ENCODE measurements at places on chromosomes 7 and 10. TPM values are rescaled to one million over a fixed set of nuclear protein-coding genes. Genes with fewer than 3 reads are reported as not detected.

The MRLN gene
- 16.0 TPM for total RNA-seq

The DPP6 gene
- not detected for total RNA-seq

The OR6V1 gene
- not detected for total RNA-seq

The IFIT2 gene
- 0.28 TPM for total RNA-seq

The GIMAP7 gene
- not detected for total RNA-seq

The NKX1-2 gene
- total RNA-seq: 0.56 TPM

The METTL27 gene
- 0.55 TPM for total RNA-seq

The PLEKHS1 gene
- total RNA-seq: 6.1 TPM

The SEMA3C gene
- total RNA-seq: 37.0 TPM

The SSC4D gene
- 1.8 TPM for total RNA-seq

The PRKAR1B gene
- 6.9 TPM for total RNA-seq

The MPP7 gene
- total RNA-seq: 5.9 TPM

The PRSS37 gene
- not detected for total RNA-seq

DNA sequence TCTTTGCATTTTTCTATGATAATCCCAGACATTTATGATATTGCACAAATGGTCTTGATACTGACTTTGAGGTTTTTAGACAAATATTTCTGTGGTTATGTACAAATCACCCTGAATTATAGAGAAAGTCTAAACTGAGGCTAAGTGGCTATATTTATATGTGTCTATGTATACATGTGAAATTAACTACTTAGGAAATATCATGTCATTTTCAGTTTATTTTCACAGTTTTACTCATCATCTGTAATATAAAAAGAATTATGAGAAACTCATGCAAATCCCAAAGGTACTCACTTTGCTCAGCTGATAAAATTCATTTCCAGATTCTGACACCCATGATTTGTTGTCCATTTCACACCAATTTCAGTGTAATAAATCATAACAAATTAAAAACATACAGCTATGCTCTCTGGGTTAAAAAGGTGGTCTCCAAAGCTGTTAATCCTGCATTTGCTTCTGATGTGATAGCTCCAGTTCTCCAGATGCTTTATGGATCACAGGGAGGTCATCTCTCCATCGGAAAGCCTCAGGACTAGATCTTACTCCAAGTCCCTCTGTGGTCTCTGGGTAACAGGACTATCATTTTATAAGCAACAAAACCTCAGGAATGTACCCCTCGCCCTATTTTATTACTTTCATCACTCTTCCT, 673.9 kb downstream of the PARD3 start:
- H3K27ac ChIP-seq: no peak overlapping the region
- H3K27me3 ChIP-seq: no peaks in the 10 kb centered on the region
- DNase-seq: no peak
- H3K36me3 ChIP-seq: no peaks in the 10 kb centered on the region
- no peak overlapping the region for H3K4me3 ChIP-seq

GRCh38 chr7:44280993-44281721, 44.2 kb downstream of the CAMK2B start:
- no peaks in the 10 kb centered on the region for H3K4me1 ChIP-seq
- H3K36me3 ChIP-seq: no peaks in the 10 kb centered on the region
- H3K27ac ChIP-seq: no peak overlapping the region
- DNase-seq: peak; percentile 3
- peaks cover 53% of the 10 kb centered on the region for H3K27me3 ChIP-seq

GRCh38 chr10:30728766-30729165, 99.2 kb upstream of the LYZL2 start:
- H3K4me1 ChIP-seq: peaks cover 10% of the 10 kb centered on the region
- no peak overlapping the region for H3K4me3 ChIP-seq
- no peaks in the 10 kb centered on the region for H3K36me3 ChIP-seq

DNA sequence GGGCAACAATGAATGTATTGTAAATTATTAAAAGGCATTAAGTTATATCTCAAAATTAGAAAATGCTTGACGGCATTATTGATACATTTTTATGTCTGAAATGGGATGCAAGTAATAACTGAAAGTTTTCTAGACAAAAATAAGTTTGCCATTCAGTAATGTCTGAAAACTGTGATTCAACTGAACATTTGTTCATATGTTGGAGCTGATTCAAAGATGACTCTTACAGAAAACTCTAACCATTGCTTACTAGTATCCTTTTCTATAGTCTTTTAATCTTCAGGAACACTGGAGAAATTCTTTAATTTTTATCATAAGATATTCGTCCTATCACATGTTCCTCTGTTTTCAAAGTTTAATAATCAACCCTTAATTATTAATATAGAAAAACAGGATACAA, 71.1 kb upstream of the TFEC start:
- H3K4me1 ChIP-seq: peaks cover 8% of the 10 kb centered on the region
- no peak overlapping the region for H3K27ac ChIP-seq
- no peak for DNase-seq
- no peak overlapping the region for H3K4me3 ChIP-seq

GRCh38 chr7:50473531-50473930, 23.4 kb upstream of the FIGNL1 start:
- H3K4me3 ChIP-seq: no peak overlapping the region
- H3K27ac ChIP-seq: no peak overlapping the region
- H3K36me3 ChIP-seq: no peaks in the 10 kb centered on the region
- no peak for DNase-seq
- peaks cover 1% of the 10 kb centered on the region for H3K27me3 ChIP-seq
- no peaks in the 10 kb centered on the region for H3K4me1 ChIP-seq

DNA sequence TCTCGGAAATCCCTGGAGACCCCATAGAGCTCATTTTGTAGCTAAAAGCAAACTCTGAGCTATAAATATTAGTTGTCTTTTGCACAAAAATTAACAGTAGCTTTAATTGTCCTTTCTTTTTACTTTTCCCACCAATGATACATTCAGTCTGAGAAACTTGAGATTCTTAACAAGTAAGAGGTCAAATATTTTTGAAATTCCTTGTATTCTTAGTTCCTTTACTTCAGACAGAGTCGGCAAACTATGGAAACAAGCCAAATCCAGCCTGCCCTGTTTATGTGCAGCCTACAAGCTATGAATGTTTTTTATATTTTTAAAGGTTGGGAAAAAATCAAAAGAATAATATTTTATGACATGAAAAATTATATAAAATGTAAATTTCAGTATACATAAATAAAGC, 146.6 kb downstream of the CTNNA3 start:
- H3K4me1 ChIP-seq: 0 out of 2 replicates have a peak, but pooled peaks cover 2% of the 10 kb centered on the region
- DNase-seq: peak; percentile 15
- H3K4me3 ChIP-seq: peak overlapping the region; percentile 42
- H3K36me3 ChIP-seq: no peaks in the 10 kb centered on the region
- H3K27me3 ChIP-seq: no peaks in the 10 kb centered on the region

DNA sequence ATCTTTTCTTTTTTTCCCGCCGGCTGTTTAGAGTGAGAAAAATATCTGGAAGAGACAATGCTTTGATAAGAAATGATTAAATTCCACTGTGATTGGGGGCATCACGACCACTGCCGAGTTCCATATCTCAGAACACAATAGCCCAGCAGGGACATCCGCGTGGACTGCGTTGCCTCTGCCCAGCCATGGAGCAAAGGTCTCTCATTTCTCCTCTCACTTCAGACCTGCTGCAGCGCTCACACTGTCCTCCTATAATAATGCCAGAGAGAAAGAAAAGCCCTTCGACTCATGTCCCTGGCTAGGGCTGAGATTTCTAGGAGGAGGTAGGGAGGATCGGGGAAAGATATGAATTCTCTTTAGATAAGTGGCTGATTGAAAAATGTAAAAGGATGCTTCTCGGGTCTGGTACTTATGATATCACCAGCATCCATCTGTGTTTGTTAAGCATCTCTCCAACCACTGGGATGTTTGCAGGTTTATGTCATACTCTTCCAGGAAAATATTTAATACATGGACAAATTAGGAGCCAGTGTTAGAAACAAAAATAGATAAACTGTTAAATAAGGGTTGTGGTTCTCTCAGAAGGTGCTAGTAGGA, 472.9 kb upstream of the AKR1E2 start:
- H3K36me3 ChIP-seq: no peaks in the 10 kb centered on the region
- no peak overlapping the region for H3K27ac ChIP-seq
- no peak overlapping the region for H3K4me3 ChIP-seq
- H3K4me1 ChIP-seq: no peaks in the 10 kb centered on the region
- no peak for DNase-seq

- no peak overlapping the region for H3K4me3 ChIP-seq
- peaks cover 2% of the 10 kb centered on the region for H3K36me3 ChIP-seq
- no peak for DNase-seq
- peaks cover 16% of the 10 kb centered on the region for H3K4me1 ChIP-seq
- no peak overlapping the region for H3K27ac ChIP-seq
Measured at GRCh38 chr7:151663382-151664100, 143.8 kb upstream of the RHEB start.

DNA sequence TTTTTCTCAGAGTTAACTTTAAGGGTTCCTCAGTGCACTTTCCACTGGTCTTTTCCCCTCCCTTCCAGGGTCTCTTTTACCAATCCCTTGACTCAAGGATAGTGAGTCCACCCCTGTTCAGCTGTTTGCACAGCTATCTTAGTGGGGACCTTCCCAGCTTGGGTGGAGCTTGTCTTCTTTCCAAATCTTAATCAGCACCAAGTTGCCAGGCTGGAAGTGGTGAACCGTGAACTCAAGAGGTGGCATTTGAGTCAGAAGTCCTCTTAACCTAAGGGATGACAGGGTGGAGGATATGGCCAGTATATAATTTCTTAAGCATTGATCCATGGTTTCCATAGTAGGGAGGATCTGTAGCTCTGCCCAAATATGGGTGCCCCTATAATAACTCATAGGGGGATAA, 25.0 kb downstream of the MAPK8 start:
- no peaks in the 10 kb centered on the region for H3K27me3 ChIP-seq
- no peak overlapping the region for H3K4me3 ChIP-seq
- H3K27ac ChIP-seq: no peak overlapping the region
- DNase-seq: no peak
- H3K36me3 ChIP-seq: no peaks in the 10 kb centered on the region

GRCh38 chr7:50662996-50663395, 97.8 kb upstream of the DDC start:
- DNase-seq: no peak
- 0 out of 2 replicates have a peak, but pooled peaks cover 4% of the 10 kb centered on the region for H3K27me3 ChIP-seq
- no peak overlapping the region for H3K4me3 ChIP-seq
- no peaks in the 10 kb centered on the region for H3K36me3 ChIP-seq
- no peak overlapping the region for H3K27ac ChIP-seq

DNA sequence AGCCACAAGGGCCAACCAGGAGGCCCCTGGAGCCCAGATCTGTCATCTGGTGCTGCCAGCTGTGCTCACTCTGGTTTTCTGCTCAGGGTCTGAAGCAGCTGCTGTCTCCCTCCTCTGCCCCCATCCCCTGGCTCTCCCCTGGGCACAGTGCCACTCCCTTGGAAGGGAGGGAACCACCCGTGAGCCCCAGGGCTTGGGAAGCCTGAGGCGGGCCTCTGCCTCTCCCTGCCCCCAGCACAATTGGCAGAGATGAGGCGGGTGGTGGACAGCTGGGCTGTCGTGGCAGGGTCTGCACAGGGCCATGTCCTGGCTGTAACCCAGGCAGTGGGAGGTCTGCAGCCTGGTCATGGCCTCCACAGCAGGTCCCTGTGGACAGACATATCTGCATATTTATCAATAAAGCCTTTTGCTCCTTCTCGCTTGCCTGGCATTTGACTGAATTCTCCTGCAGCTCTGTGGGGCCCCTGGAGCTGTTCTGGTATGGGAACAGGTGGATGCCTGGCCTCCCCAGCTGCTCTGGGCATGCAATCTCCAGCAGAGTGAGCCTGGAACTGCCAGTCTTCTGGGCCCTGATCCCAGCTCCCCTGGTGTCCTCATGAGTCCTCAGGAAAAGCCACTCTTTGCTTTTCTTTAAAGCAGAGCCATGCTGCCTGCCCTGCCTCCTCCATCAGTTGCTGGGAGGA, 1.6 kb upstream of the ANKRD2 start:
- no peaks in the 10 kb centered on the region for H3K36me3 ChIP-seq
- peaks cover 40% of the 10 kb centered on the region for H3K4me1 ChIP-seq
- peak overlapping the region; percentile 55 for H3K27ac ChIP-seq
- H3K4me3 ChIP-seq: no peak overlapping the region
- no peaks in the 10 kb centered on the region for H3K27me3 ChIP-seq

- H3K4me1 ChIP-seq: peaks cover 13% of the 10 kb centered on the region
- no peak overlapping the region for H3K4me3 ChIP-seq
- DNase-seq: peak; percentile 61
- no peaks in the 10 kb centered on the region for H3K27me3 ChIP-seq
Measured at GRCh38 chr7:135240441-135240840, 6.8 kb downstream of the STRA8 start.

- DNase-seq: no peak
- H3K4me1 ChIP-seq: no peaks in the 10 kb centered on the region
- no peaks in the 10 kb centered on the region for H3K27me3 ChIP-seq
- no peak overlapping the region for H3K4me3 ChIP-seq
- H3K36me3 ChIP-seq: no peaks in the 10 kb centered on the region
Measured at GRCh38 chr7:50591098-50591479, 25.9 kb upstream of the DDC start.

DNA sequence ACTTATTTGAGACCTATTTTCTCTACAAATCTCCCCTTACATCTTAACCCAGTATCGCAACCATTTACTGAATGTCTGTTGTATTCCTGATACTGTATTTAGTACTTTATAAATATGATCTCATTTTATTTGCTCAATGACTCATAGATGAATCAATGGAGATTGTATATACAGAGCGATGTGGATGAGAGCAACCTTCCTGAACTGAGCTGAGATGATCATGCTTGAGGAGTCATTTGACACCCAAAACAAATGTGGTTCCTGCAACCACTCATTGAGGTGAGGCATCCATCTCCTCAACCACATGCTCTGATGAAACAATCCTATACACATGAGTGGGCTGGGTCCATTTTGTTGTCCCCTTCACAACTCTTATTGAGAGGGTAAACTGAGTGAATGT, 250.0 kb downstream of the CDC14C start:
- H3K27me3 ChIP-seq: 0 out of 2 replicates have a peak, but pooled peaks cover 4% of the 10 kb centered on the region
- H3K36me3 ChIP-seq: no peaks in the 10 kb centered on the region
- H3K4me1 ChIP-seq: no peaks in the 10 kb centered on the region
- H3K4me3 ChIP-seq: no peak overlapping the region

- no peak overlapping the region for H3K4me3 ChIP-seq
- no peak overlapping the region for H3K27ac ChIP-seq
- DNase-seq: no peak
Measured at GRCh38 chr7:141456711-141457110, 94.5 kb upstream of the AGK start.

DNA sequence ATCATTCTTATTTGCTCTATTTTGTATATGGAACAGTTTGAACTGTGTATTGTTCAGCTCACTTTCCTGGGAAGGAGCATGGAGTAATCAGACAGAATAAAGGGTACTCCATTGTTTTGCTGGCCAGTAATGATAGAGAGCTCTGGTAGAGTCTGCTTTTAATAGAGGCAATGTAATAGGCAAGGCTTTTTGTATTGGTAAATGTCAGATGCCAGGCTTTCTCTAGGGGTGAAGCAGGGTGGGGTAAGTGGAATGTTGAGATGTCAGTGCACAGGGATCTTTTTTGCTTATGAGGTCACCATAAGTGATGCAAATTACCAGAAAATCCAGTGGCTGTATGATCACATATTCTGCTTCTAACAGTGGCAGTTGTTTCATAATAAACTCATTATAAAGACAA, 1088.3 kb upstream of the SORCS1 start:
- no peak overlapping the region for H3K4me3 ChIP-seq
- H3K4me1 ChIP-seq: peaks cover 15% of the 10 kb centered on the region
- no peak overlapping the region for H3K27ac ChIP-seq
- H3K27me3 ChIP-seq: no peaks in the 10 kb centered on the region

- no peak overlapping the region for H3K4me3 ChIP-seq
- H3K4me1 ChIP-seq: no peaks in the 10 kb centered on the region
- DNase-seq: no peak
- no peaks in the 10 kb centered on the region for H3K36me3 ChIP-seq
Measured at GRCh38 chr7:159231017-159231416, 86.3 kb upstream of the VIPR2 start.

Measured in SJCRH30 (cell line).